ENCODE measurements at places on chromosomes 11 and 22. TPM values are rescaled to one million over a fixed set of nuclear protein-coding genes. Genes with fewer than 3 reads are reported as not detected.
A peak's percentile ranks its signal among the peaks of the same experiment; 100 is the strongest.

- no peak for DNase-seq
- peaks cover 77% of the 10 kb centered on the region for H3K27me3 ChIP-seq
- H3K4me1 ChIP-seq = peaks cover 15% of the 10 kb centered on the region
- H3K4me3 ChIP-seq = no peak overlapping the region
Observed at GRCh38 chr11:2148595-2148994, 9.4 kb upstream of the IGF2 start.

Gene LRRC74B
- total RNA-seq = not detected

Gene RGL4
- not detected for total RNA-seq

GRCh38 chr11:110912437-110912836 lies 200.2 kb upstream of the ARHGAP20 start:
- no peaks in the 10 kb centered on the region for H3K27me3 ChIP-seq
- H3K4me3 ChIP-seq = no peak overlapping the region
- no peaks in the 10 kb centered on the region for H3K4me1 ChIP-seq

- H3K27me3 ChIP-seq = no peaks in the 10 kb centered on the region
- H3K4me1 ChIP-seq = peaks cover 74% of the 10 kb centered on the region
- DNase-seq = peak; percentile 41
- H3K27ac ChIP-seq = peak overlapping the region; percentile 85
Observed at GRCh38 chr11:7576726-7577290, 63.0 kb downstream of the PPFIBP2 start.

DNA sequence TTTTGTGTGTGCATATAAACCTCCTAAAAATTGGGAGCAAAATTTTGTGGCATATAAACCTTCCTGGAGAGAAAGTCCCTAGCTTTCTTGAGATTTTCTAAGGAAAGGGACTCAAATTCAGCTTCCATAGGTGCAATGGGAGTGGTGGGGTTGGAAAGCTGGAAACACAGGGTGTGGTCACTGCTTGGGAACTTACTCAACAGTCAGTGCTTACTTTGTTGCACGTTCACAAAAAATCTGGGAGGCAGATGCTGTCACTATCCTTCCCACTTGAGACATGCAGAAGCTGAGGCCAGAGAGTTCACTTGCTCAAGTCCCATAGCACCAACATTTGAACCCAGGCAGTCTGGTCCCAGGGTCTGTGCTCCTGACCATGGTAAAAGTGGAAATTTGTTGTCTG lies 3.9 kb upstream of the CATSPERZ start:
- no peak overlapping the region for H3K4me3 ChIP-seq
- no peak overlapping the region for H3K27ac ChIP-seq
- peaks cover 40% of the 10 kb centered on the region for H3K4me1 ChIP-seq
- H3K36me3 ChIP-seq = no peaks in the 10 kb centered on the region
- peaks cover 96% of the 10 kb centered on the region for H3K27me3 ChIP-seq

Gene MPEG1
- 9.5 TPM for total RNA-seq

DNA sequence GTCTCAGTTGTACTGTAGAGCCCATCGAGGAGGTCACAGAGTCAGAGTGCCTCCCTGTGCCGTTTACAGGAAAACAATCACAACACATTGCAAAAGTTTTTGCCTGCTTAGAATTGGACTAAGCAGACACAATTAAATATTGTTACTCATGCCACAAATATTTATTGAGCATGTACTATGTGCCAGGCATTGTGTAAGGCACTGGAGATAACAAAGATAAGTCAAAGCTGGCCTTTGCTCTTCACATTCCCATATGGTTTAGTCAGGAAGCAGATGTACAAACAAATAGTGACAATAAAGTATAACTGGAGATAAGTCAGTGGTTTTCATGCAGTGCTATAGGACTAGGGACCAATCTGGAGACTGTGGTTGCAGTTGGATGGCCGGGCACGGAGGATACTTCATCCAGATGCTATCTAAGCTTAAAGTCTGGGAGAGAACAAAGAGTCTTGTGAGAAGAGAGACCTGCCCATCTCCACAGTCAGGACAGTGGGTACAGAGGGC lies 550.7 kb downstream of the INSC start:
- no peaks in the 10 kb centered on the region for H3K27me3 ChIP-seq
- no peak for DNase-seq

Gene HEPN1
- not detected for total RNA-seq

GRCh38 chr11:79980916-79981315 lies 540.1 kb upstream of the TENM4 start:
- no peak overlapping the region for H3K4me3 ChIP-seq
- DNase-seq = no peak
- no peaks in the 10 kb centered on the region for H3K4me1 ChIP-seq
- no peaks in the 10 kb centered on the region for H3K36me3 ChIP-seq

DNA sequence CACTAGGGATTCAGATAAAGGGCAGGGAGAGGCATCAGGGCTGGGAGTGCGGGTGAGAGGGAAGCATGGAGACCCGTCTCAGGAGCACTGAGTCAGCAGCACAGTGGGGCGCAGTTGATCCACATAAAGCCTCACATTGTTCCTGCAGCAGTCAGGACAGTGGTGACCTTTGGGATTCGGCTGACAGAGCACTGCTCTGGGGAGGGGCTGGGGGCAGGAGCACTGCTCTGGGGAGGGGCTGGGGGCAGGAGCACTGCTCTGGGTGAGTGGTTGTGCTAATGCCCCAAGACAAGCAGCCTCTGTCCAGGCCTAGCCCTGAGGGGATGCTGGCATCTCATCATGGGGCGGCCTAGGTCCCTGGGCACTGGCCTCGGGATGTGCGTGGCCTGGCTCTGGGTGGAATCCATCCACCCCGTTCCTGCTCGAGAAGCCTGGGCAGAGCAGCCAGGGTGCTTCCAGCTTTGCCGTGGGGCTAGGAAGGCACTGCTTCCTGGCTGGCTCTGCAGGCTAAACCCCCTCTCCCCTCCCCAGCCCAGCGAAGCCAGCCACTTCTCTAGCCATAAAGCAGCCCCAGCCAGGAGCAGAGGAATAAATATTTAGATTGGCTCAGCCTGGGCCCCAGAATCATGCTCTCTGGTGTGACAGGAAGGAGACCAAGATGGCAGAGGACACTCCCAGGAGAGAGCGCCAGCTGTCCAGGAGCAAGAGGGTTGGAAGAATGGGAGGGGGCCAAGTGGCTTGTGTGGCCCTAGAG lies 7.3 kb downstream of the OAF start:
- peak overlapping the region; percentile 88 for H3K27ac ChIP-seq
- H3K36me3 ChIP-seq = peaks cover 4% of the 10 kb centered on the region
- no peaks in the 10 kb centered on the region for H3K27me3 ChIP-seq
- peak overlapping the region; percentile 29 for H3K4me3 ChIP-seq
- DNase-seq = no peak

DNA sequence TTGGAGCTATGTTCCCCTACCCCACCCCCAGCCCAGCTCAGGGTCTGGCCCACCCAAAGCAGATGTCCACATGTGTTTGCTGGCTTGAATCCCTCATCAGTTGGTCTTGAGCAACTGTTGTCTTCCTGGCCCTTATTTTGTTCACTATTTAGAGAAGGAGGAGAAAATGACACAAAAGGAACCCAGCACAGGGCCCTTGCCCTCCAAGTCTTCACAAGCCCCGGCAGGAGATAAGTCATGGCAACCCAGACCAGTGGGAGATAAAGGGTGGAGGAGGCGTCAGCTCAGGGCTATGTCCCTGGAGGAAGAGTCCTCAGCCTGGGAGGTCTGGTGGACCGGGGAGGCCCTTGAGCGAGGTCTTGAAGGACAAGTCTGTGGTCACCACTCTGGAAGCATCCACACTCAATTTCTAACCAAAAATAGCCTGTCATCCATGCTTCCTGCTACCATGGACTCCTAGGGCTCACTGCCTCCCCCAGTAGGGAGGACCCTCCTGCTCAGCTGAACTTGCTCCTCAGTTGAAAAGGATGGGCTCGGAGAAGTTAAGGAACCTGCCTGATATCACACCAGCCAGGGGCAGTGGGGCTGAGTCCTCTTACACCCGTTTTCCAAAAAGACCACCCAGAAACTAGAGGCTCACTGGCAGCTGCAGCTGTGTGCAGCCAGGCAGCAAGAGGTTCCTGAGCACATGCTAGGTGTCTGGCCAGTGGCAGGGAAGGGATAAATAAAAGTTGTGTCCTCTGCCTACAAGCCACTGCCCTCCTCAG lies 1.8 kb upstream of the RAB3IL1 start:
- peak overlapping the region; percentile 94 for H3K27ac ChIP-seq
- H3K4me3 ChIP-seq = no peak overlapping the region
- H3K27me3 ChIP-seq = peaks cover 10% of the 10 kb centered on the region
- H3K4me1 ChIP-seq = peaks cover 71% of the 10 kb centered on the region
- peak; percentile 64 for DNase-seq

GRCh38 chr11:6578134-6578533 lies 25.3 kb downstream of the RRP8 start:
- H3K4me3 ChIP-seq = no peak overlapping the region
- H3K36me3 ChIP-seq = no peaks in the 10 kb centered on the region
- peaks cover 38% of the 10 kb centered on the region for H3K4me1 ChIP-seq
- H3K27me3 ChIP-seq = no peaks in the 10 kb centered on the region
- DNase-seq = no peak
- no peak overlapping the region for H3K27ac ChIP-seq

Gene SNX19
- 56.0 TPM for total RNA-seq

- H3K27me3 ChIP-seq = peaks cover 59% of the 10 kb centered on the region
- H3K4me1 ChIP-seq = no peaks in the 10 kb centered on the region
- no peak overlapping the region for H3K4me3 ChIP-seq
- no peaks in the 10 kb centered on the region for H3K36me3 ChIP-seq
Observed at GRCh38 chr22:22877523-22878210, 9.9 kb upstream of the IGLL5 start.

- H3K4me1 ChIP-seq = peaks cover 9% of the 10 kb centered on the region
- H3K4me3 ChIP-seq = no peak overlapping the region
- peak; percentile 63 for DNase-seq
- no peaks in the 10 kb centered on the region for H3K27me3 ChIP-seq
- H3K27ac ChIP-seq = no peak overlapping the region
- H3K36me3 ChIP-seq = no peaks in the 10 kb centered on the region
Observed at GRCh38 chr11:114846416-114846791, 168.1 kb downstream of the NXPE2 start.

GRCh38 chr22:35592418-35592967 lies 24.6 kb downstream of the MB start:
- H3K27ac ChIP-seq = peak overlapping the region; percentile 90
- H3K4me1 ChIP-seq = peaks cover 89% of the 10 kb centered on the region
- no peak overlapping the region for H3K4me3 ChIP-seq

Gene JAML
- total RNA-seq = 2.9 TPM

DNA sequence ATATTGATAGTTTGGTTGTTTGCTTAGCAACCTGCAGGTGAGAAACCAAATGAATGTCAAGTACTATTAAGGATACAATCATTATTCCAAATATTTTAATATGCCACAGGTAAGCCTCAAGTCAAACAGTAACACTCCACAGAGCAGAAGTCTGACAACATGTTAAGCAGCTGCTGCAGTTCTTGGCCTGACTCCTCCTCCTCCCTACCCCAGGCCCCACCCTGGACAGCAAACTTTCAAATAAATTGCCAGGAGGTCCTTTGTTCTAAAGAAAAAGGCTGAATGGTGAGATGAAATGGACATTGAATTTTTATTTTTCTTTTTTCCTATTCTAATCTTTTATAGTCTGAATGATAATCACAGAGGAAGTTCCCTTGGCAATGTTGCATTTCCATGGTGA lies 260.0 kb upstream of the POU2AF2 start:
- H3K4me1 ChIP-seq = no peaks in the 10 kb centered on the region
- DNase-seq = no peak
- no peaks in the 10 kb centered on the region for H3K27me3 ChIP-seq

DNA sequence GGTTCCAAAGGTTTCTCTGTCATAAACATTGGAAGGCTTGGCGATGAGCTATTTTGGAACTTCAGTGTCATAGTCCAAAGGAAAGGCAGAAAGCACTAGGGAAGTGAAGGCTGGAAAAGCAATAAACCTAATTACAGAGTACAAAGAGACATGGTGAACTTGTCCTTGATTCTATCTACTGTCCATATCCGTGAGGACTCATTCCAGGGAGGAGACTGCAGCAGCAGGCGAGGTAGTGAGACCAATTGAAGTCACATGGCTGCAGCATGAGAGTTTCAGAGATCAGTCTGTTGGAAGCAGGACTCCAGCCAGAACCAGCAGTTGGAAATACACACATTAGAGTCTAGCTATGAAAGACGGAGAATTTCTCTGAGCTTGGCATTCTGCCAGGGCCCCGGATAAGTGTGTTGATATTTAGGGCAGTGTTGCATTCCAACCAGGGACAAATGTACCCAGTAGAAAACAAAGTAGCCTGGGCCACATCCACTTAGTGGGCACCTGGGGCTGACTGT lies 54.1 kb upstream of the ARHGAP42 start:
- peak overlapping the region; percentile 82 for H3K27ac ChIP-seq
- DNase-seq = peak; percentile 68
- peak overlapping the region; percentile 26 for H3K4me3 ChIP-seq
- H3K36me3 ChIP-seq = no peaks in the 10 kb centered on the region
- peaks cover 44% of the 10 kb centered on the region for H3K4me1 ChIP-seq

- H3K4me3 ChIP-seq = no peak overlapping the region
- H3K27ac ChIP-seq = peak overlapping the region; percentile 53
- no peaks in the 10 kb centered on the region for H3K27me3 ChIP-seq
Observed at GRCh38 chr11:73151416-73151815, 9.3 kb upstream of the FCHSD2 start.

Gene SCT
- total RNA-seq = not detected

Gene HEPHL1
- total RNA-seq = not detected

GRCh38 chr22:30880847-30881246 lies 87.7 kb downstream of the MORC2 start:
- H3K4me3 ChIP-seq = no peak overlapping the region
- peak overlapping the region; percentile 73 for H3K27ac ChIP-seq
- DNase-seq = no peak
- no peaks in the 10 kb centered on the region for H3K27me3 ChIP-seq
- H3K36me3 ChIP-seq = no peaks in the 10 kb centered on the region
- peaks cover 67% of the 10 kb centered on the region for H3K4me1 ChIP-seq

Gene LRRC32
- total RNA-seq = 35.1 TPM

DNA sequence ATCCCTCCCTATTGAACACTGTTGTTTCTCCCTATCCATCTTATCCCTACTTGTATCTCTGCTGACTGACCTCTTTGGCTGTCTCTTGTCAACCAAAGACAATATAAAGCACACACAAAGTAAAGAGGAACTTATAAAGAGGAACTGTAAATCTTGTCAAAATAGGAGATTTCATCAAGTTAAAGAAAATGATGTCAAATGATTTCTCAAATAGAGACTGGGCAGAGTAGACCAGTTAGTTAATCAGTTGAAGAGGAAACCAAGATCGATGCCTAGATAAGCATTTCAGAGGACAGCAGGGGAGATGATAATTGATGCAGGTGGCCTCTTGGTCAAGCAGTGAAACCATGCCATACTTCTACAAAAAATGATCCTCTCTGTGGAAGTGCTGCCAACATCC lies 22.7 kb downstream of the KCNQ1OT1 start:
- peaks cover 38% of the 10 kb centered on the region for H3K4me1 ChIP-seq
- H3K4me3 ChIP-seq = no peak overlapping the region
- DNase-seq = no peak
- no peaks in the 10 kb centered on the region for H3K27me3 ChIP-seq
- H3K27ac ChIP-seq = no peak overlapping the region
- no peaks in the 10 kb centered on the region for H3K36me3 ChIP-seq

Measured in left ventricle myocardium inferior (tissue), 1 donor.